ENCODE measurements at places on chromosomes 2 and 18.

- no peak for DNase-seq
Observed at GRCh38 chr18:26543373-26543772, 5.0 kb downstream of the KCTD1 start.

- no peak for DNase-seq
Observed at GRCh38 chr2:222296311-222296741, 2.5 kb downstream of the PAX3 start.

- no peak for DNase-seq
Observed at GRCh38 chr18:29465526-29465925, 1288.6 kb upstream of the CDH2 start.

DNA sequence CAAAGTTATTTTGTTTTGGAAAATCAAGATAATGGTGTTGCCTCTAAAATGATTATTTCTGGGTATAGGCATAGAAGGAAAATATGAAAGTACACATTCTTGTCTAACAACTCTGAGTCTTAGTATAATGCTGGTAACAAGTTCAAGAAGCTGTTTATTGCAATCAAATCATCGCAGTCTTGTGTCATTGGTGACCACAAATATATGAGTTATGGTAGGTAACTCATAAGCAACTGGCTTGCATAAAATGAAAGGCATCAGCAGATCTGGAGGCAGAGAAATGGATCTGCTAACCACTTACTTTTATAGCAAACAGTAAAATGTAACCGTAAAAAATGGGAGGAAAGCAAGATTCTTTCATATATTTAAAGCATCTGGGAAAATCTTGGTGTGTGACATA, 156.2 kb upstream of the TCF4 start:
- DNase-seq, result no peak
